Sigmoid colon (tissue), 7 donors: ENCODE measurements at places on chromosomes 5 and 9.
A peak's percentile ranks its signal among the peaks of the same experiment; 100 is the strongest.

- DNase-seq: no peak
Measured at GRCh38 chr5:58486290-58486689, 4.9 kb upstream of the GAPT start.

DNA sequence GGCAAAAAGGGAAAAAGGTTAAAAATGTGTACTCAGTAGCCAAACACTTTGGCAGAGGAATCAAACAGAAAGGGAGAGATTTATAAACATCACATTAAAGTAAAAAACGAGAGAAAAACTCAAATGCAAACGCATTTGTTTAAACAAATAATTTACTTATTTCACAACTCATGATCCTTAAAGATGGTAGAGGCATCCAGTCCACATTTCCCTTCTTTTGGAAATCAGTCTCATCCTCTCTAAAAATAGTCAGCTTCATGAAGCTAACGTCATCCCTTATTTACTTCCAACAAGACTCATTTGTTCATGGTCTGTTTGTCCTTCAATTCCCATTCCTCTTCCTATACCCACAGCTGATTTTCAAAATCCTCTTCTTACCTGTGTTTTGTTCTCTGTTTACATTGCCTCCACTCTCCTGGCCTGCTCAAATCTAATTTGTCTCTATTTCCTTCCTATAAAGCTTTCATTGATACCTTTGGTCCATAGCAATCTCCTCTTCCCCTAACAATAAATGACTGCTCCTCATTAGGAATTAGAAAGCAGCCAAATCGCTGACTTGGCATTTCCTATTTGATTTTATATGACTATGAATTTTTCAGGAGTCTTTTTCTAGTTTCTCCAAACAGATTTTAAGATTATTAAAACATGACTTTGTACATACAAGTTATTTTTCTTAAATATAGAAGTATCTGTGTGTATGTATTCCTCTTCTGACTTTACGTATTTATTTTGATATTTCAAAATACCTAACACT, 805.3 kb downstream of the TLE1 start:
- DNase-seq: no peak

- no peak for DNase-seq
Measured at GRCh38 chr9:12462861-12463260, 230.3 kb upstream of the TYRP1 start.

GRCh38 chr9:136903041-136903554, 16.8 kb downstream of the TRAF2 start:
- DNase-seq: no peak

DNA sequence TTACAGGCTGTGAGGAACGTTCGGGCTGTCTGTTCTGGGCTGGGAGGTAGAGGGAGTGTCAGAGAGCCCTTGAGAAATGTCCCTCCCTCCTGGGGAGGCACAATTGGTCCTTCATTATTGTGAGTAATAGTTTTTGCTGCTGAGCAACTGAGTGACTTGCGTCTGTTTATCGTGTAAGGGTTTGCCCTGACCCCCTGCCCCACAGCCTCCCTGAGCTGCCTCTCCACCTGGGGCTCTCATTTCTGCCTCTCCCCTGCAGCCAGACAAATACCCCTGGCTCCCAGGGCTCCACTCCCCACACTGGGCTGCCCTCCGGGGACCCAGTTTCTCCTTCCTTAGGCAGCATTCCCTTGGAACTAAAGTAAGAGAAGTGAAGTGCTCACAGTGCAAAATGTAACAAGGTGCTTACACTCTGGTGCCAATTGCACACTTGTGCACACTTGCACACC, 174.9 kb upstream of the MVB12B start:
- no peak for DNase-seq

DNA sequence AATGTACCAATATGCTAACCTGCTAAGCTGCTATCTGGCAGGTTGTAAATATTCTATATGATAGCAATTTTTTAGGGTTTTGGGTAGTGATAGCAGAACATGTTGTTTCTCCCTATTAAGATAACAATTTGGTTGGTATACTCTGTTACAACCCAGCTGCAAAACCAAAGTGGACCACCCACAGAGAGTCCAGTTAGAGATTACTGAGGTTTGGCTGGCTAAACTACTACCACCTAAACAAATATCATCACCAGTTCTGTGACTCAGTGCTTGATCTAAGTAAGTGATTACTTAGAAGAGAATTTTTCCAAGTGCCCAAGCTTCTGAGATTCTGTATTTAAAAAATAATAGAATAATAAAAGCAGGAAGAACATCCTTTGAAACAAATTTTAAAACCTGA, 72.3 kb downstream of the XRCC4 start:
- no peak for DNase-seq

- DNase-seq: no peak
Measured at GRCh38 chr9:33781736-33782135, 13.6 kb upstream of the PRSS3 start.

DNA sequence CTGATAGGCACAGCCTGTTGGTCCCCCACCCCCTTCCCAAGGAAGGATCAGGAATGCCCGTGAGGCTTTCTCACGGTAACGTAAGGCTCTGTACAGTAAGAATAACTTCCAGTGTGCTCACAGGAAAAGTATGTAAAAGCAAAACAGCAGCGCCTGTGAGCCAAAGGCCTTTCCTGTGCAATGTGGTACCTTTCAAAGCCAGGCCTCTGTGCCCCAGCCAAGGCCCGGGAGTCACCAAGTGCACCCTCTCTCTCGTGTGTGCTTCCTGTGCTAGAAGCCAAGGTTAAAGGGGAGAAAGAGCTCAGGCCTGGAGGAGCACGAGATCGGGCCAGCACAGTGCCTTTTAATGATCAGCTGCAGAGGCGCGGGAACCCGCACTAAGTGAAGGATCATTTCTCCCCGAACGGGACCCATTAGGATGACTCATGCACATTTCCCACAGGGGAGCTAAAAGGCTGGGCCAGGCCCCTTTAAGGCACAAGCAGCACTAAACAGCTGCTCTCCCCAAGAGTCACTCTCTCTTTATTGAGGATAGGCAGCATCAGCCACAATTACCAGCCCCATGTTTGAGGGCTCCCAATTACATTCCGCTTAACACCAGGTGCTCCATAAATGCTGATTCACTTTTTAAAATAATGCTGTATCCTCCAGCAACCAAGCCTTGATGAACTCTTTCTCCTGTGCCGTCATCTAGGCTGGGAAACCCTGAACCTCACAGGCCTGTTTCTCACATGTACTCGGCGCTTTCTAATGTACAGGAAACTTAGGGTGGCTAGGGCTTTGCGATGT, 42.8 kb downstream of the SHB start:
- peak; percentile 84 for DNase-seq

GRCh38 chr5:378976-379742, 57.6 kb downstream of the AHRR start:
- DNase-seq: peak; percentile 46

GRCh38 chr9:116232424-116233159, 79.0 kb downstream of the PAPPA start:
- DNase-seq: no peak
